ENCODE measurements at places on chromosomes 2 and 18.

GRCh38 chr18:41761333-41762018, 193.6 kb upstream of the PIK3C3 start:
- DNase-seq: no peak

DNA sequence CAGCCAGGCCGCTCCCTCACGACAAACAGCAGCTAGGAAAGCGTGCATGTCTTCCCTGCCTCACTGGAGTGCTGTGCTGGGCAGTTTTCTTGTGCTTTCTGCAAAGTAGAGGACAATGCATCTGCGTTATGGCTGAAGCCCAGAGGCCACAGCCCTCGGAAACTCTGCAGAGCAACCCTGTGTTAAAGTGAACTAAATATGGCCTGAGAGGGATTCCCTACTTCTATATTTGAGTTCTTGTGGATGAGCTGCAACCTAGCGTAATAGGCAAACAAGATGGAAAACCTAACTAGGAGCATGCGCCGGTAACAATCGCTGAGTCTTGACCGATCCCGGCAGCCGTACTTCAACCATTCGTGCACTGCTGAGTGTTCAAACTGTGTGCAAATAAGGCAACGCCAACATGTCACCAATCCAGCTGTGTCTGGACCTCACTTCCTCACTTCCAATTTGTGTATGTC, 471.9 kb upstream of the HS6ST1 start:
- DNase-seq: no peak

- DNase-seq: no peak
Observed at GRCh38 chr2:108377401-108377800, 353 bp upstream of the SULT1C4 start.

DNA sequence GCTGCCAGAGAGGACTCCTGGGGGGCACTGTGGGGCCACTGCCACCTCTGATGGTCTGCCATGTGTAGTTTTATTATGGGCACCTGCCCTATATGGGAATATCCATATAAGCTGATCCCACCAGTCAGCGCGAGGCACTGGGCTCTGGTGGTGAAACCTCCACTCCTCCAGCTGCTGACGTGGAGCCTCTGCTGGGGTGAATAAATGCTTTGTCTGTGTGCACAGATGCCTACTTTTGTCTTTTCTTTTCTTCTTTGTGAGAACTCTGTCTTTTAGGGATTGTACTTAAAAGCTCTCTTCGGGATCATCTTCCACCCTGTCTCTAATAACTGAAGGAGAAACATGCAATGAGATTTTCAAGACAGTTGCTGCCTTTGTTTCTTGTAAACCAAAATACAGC, 68.9 kb upstream of the NCK2 start:
- DNase-seq: no peak

DNA sequence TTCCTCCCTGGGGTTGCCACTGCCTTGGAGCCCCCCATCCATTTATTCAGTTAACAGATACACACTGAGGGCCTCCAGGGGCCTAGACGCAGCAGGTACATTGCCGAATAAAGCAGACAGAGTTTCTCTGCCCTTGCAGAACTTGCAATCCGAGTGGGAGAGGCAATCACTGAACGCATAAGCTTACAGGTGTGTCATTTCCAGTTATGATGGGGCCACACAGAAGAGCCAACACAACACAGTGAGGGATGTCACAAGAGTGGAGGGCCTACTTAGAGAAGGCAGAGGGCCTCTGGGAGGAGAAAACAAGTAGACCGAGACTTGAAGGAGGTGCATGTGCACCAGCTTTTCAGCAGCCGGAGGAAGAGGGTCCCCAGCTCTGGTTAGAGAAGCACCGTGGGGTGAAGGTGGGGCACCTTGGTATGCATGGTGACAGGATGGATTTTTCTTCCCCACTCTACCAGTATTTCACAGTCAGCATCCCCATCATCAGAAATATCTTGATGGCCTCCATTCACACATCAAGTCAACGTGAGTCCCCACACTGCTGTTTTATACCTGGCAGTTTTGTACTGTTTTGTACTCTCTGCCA, 150.9 kb downstream of the SMAD7 start:
- DNase-seq: peak; percentile 15

DNA sequence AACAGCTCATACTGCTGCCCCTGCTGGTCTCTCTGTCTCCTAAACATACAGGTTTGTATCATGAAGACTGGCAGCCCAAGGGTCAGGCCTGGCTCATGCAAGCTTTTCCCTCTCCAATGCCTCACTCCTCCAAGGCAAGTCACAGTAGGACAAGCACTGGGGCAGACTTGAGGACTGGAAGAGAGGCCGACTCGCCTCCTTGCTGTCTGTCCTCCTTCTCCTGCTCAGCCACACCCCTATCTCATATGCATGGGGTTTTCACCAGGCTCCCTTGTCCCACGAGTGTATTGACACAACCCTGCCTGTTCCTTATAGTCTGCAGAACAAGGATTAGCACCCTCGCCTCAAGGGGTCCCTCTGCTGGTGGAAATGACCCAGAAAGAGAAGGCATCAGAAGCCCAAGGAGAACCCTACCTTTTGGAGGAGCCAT, 223.7 kb downstream of the SOX11 start:
- no peak for DNase-seq

DNA sequence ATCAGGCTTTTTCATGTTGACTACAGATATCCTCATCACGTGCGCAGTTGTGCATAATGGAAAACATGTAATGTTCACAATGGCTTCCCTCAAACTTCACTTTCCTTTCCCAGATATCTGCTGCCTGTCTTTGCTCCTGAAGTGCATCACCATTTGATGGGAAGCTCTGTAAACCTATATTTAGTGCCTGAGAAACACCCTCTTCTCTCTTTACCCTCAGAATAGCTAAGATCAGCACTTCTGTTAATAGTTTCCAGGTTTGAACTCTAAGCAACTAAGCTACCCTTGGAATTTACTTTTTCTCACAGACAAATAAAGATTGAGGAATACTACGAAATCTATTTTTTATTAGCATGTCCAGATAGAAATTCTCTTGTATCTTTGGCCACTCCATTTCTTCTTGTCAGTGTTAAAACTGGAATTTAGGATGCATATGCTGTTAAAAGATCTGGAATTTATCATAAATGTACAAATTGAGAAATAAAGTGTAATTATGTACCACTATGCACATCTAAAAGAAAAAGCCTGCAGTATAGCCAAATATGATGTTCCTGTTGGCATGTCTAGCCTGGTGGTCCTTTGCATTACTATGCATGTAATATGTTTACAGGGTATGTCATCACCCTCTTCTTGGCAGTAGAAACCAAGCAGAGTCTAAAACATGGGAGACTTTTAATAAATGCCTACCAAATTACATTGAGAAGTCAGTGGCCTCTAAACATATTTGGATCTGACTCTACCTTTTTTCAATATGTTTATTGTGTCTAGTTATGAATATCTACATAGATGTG, 278.7 kb downstream of the FIGN start:
- no peak for DNase-seq

GRCh38 chr18:59592624-59593023, 104.6 kb downstream of the CCBE1 start:
- DNase-seq: no peak

- no peak for DNase-seq
Observed at GRCh38 chr2:131005216-131005935, 87.9 kb downstream of the FAM168B start.
